ENCODE measurements at places on chromosomes 4 and X.

GRCh38 chrX:67558267-67558666, 14.4 kb downstream of the AR start:
- H3K27me3 ChIP-seq = no peaks in the 10 kb centered on the region
- no peaks in the 10 kb centered on the region for H3K4me1 ChIP-seq
- no peak overlapping the region for H3K27ac ChIP-seq
- no peaks in the 10 kb centered on the region for H3K36me3 ChIP-seq
- no peak overlapping the region for H3K4me3 ChIP-seq
- DNase-seq = no peak

DNA sequence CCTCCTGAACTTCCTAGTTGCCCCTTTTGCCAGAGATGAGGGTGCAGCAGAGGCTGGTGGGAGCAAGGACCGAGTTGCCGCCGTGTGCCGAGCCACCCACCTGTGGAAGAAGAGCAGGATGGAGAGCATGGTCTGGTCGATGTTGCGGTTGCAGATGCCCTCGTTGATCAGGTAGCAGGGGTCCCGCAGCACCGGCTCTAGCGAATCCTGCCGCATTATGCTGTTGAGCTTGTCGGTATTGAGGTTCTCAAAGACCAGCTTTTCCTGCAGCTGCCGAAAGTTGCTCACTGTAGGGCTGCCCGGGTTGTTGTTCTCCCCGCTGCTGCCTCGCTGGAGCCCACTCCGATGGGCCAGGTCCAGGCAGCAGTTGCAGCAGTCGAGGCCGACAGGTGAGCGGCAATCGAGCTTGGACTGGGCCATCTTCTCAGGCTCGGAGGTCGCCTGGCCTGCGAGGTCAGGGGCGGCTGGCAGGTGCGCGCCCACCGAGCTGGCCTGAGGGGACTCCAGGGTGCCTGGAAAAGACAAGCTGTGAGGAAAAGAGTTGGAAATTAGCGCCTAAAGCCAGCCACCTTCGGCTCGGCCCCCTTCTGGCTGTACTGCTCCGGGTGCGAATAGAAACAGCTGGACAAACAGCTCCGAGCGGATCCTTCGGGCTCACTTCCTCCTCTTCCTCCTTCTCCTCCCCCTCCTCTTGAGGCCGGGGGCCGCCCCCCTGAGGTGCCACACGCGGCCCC, 420 bp downstream of the TSC22D3 start:
- H3K27me3 ChIP-seq = peaks cover 59% of the 10 kb centered on the region
- no peaks in the 10 kb centered on the region for H3K36me3 ChIP-seq
- H3K4me1 ChIP-seq = peaks cover 10% of the 10 kb centered on the region
- H3K4me3 ChIP-seq = peak overlapping the region; percentile 49
- no peak overlapping the region for H3K27ac ChIP-seq
- DNase-seq = no peak

DNA sequence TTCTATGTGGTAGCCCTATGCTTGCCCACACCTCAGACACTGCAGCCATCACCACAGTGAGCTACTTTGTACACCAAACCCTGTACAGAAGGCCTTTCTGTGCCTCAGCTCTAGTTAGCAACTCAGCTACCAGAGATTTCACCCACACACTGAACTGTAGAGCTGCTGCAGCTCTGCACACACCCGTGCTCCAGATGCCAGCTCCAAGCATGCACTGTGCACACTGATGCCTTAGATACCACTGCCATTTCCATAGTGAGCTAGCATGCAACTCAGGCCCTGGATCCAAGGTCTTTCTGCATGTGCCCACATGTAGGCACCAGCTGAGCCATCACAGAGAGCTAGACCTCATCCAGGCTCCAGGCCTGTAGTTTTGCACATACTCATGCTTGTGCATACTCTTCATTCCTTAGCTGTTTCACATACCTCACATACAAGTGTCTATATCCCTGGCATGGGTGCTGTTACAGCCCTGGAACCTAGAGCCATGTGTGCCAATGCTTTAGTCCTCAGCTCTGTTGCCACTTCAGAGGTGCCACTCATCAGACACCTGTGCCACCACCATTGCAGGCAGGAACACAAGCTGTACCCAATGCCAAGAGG, 423.5 kb upstream of the NDST3 start:
- H3K27ac ChIP-seq = no peak overlapping the region
- DNase-seq = no peak
- H3K4me1 ChIP-seq = no peaks in the 10 kb centered on the region
- H3K36me3 ChIP-seq = peaks cover 3% of the 10 kb centered on the region

GRCh38 chr4:76800902-76801301, 97.0 kb downstream of the SOWAHB start:
- DNase-seq = no peak
- H3K27ac ChIP-seq = no peak overlapping the region
- H3K4me3 ChIP-seq = no peak overlapping the region

- peaks cover 17% of the 10 kb centered on the region for H3K27me3 ChIP-seq
- DNase-seq = no peak
- no peak overlapping the region for H3K27ac ChIP-seq
- no peaks in the 10 kb centered on the region for H3K36me3 ChIP-seq
- no peak overlapping the region for H3K4me3 ChIP-seq
These were observed 8.9 kb downstream of the MFAP3L start for GRCh38 chr4:170017252-170017651.

- H3K36me3 ChIP-seq = no peaks in the 10 kb centered on the region
- H3K4me1 ChIP-seq = peaks cover 22% of the 10 kb centered on the region
- DNase-seq = no peak
- no peak overlapping the region for H3K4me3 ChIP-seq
These were observed 171.6 kb downstream of the NR3C2 start for GRCh38 chr4:148270630-148271029.

- H3K27me3 ChIP-seq = no peaks in the 10 kb centered on the region
- DNase-seq = no peak
- H3K27ac ChIP-seq = no peak within 1 kb of the TSS
- no peaks in the 10 kb centered on the region for H3K36me3 ChIP-seq
- H3K4me1 ChIP-seq = peaks cover 41% of the 10 kb centered on the region
These were observed at the start of gene MYOZ2 for GRCh38 chr4:119135721-119136121. TSS of gene MYOZ2 (plus strand) at chr4:119135832. CDS start at chr4:119136526, 694 bp downstream.

DNA sequence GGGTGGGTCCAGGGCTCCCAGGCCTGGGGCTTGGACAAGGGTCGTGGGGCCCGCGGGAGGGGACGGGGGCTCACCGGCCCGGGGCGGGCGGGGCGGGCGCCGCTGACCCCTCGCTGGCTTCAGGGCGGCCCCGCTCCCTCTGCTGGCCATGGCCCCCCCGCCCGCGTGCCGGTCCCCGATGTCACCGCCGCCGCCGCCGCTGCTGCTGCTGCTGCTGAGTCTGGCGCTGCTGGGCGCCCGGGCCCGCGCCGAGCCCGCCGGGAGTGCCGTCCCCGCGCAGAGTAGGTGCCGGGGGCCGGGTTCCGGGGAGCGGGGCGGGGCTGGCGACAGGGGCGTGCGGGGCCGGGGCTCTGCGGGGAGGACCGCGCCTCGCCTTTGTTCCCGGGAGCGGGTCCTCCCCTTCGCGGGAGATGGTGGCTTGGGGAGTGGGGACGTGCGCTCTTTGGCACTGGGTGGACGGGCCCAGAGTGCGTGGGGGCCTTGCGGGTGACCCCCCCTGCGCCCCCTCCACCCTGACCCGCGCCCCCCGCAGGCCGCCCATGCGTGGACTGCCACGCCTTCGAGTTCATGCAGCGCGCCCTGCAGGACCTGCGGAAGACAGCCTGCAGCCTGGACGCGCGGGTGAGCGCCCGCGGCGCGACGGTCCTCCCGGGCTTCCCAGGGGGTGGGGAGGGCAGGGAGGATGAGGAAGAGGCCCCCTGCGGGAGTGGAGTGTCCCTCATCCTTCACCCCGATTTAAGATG, 16.8 kb upstream of the NAT8L start:
- no peak overlapping the region for H3K27ac ChIP-seq
- peak overlapping the region; percentile 69 for H3K4me3 ChIP-seq
- no peak for DNase-seq
- no peaks in the 10 kb centered on the region for H3K36me3 ChIP-seq
- peaks cover 4% of the 10 kb centered on the region for H3K4me1 ChIP-seq

GRCh38 chr4:15547392-15547791, 77.7 kb downstream of the CC2D2A start:
- H3K4me1 ChIP-seq = peaks cover 3% of the 10 kb centered on the region
- no peak overlapping the region for H3K4me3 ChIP-seq
- peaks cover 14% of the 10 kb centered on the region for H3K36me3 ChIP-seq

GRCh38 chr4:39713691-39714090, 15.8 kb downstream of the UBE2K start:
- no peak overlapping the region for H3K4me3 ChIP-seq
- H3K36me3 ChIP-seq = peaks cover 8% of the 10 kb centered on the region
- H3K27me3 ChIP-seq = no peaks in the 10 kb centered on the region
- DNase-seq = no peak
- peaks cover 5% of the 10 kb centered on the region for H3K4me1 ChIP-seq

- no peak overlapping the region for H3K27ac ChIP-seq
- no peaks in the 10 kb centered on the region for H3K36me3 ChIP-seq
- DNase-seq = no peak
These were observed 15.1 kb upstream of the CEP135 start for GRCh38 chr4:55933611-55934010.

GRCh38 chrX:130975947-130976346, 72.9 kb upstream of the ENOX2 start:
- no peaks in the 10 kb centered on the region for H3K36me3 ChIP-seq
- no peak overlapping the region for H3K27ac ChIP-seq
- no peak overlapping the region for H3K4me3 ChIP-seq
- peak; percentile 54 for DNase-seq
- peaks cover 43% of the 10 kb centered on the region for H3K27me3 ChIP-seq
- peaks cover 4% of the 10 kb centered on the region for H3K4me1 ChIP-seq

DNA sequence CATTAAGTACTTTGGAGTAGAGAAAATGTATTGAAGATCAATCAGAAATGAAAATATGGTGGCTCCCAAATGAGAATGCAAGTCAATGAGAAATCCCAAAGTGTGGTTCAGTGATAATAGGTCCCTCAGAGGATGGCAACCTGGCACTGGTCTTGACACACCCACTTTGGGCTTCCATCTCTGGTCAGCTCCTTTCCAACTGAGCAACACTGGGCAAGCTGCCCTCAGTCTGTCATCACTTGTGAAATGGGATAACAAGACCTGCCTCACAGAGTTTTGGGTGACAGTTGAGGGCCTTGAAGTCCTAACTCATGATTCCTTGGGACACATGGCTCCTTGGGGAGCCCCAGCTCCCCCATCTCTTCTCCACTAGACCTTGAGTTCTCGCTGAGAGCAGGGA, 29.0 kb upstream of the MAMLD1 start:
- no peaks in the 10 kb centered on the region for H3K36me3 ChIP-seq
- no peaks in the 10 kb centered on the region for H3K4me1 ChIP-seq
- peaks cover 9% of the 10 kb centered on the region for H3K27me3 ChIP-seq
- H3K27ac ChIP-seq = no peak overlapping the region
- H3K4me3 ChIP-seq = no peak overlapping the region
- no peak for DNase-seq

DNA sequence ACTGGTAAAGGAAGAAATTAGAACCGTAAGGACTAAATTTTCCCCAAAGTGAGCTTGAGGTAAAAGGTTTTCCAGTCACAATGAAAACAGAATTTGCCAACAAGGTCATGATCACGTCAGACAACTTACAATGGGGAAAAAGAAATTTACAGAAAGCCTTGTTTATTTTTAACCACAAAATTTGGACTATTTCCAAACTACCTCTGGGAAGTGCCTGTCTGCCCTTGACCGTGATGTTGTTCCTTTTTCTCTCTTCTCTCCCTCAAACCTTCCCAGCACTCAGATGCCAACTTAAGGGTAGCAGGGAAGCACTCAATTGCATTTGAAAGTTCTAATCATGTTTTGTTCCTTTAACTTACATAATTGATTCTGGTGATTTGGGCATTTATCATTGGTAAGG, 32.5 kb downstream of the MEPE start:
- no peaks in the 10 kb centered on the region for H3K27me3 ChIP-seq
- H3K4me1 ChIP-seq = peaks cover 13% of the 10 kb centered on the region
- DNase-seq = no peak
- H3K4me3 ChIP-seq = no peak overlapping the region
- H3K36me3 ChIP-seq = no peaks in the 10 kb centered on the region
- no peak overlapping the region for H3K27ac ChIP-seq

DNA sequence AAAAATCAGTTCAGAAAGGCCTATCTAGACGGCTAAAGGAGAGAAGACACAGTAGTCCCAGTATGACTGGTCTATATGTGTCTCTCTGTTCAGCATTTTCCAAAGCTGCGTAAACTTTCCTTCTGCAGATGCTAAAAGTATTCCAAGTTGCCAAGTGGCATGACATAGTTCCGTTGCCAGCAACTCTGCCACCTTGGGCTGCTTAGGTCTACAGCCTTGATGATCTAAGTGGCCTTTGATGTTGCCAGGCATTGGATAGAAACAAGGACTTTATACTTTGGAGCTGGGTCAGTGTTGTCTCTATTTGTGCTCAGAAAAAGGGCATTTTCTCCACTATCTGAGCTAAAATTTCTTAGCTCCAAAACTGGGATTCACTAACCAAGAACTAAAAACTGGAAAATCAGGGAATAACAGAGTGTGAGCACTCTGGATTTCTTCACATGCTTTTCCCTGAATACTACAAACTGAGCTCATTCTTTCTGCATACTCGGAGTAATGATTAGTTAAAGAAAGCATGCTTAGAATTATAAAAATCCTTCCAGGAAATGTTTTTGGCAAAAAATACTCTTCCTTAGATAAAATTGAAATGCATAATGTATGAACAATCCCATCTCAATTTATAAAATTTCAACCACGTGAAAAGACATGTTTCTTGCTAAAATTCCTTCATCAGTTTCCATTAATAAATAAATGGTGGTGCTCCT, 191.4 kb downstream of the ADAMTS3 start:
- H3K27me3 ChIP-seq = no peaks in the 10 kb centered on the region
- no peak overlapping the region for H3K27ac ChIP-seq
- no peak overlapping the region for H3K4me3 ChIP-seq
- H3K4me1 ChIP-seq = no peaks in the 10 kb centered on the region
- H3K36me3 ChIP-seq = no peaks in the 10 kb centered on the region
- no peak for DNase-seq

DNA sequence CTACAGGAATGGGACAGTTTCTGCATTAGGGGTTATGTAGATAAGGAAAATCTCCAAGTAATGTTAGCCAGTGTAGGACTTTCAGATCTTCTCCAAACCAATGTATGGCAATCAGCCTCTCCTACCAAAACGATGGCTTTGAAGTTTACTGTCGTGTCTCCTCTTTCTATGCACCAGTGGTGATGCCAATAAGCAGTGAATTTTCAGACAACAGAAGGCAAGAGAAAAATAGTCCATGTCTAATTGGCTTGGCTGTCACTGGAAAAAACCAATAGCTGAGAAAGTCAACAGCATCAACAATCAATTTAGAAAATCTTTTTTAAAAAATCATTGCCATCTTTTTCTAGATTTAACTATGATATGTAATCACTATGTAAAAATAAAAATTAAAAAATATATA, 35.0 kb downstream of the LIMCH1 start:
- H3K27me3 ChIP-seq = no peaks in the 10 kb centered on the region
- DNase-seq = no peak
- no peak overlapping the region for H3K27ac ChIP-seq
- peaks cover 20% of the 10 kb centered on the region for H3K4me1 ChIP-seq
- no peaks in the 10 kb centered on the region for H3K36me3 ChIP-seq

All from mesothelial cell of epicardium (in vitro differentiated cells).